ENCODE measurements at places on chromosomes 2 and 18. TPM values are rescaled to one million over a fixed set of nuclear protein-coding genes. Genes with fewer than 3 reads are reported as not detected.

KIF1A gene
- total RNA-seq, result 4.4 TPM

DNA sequence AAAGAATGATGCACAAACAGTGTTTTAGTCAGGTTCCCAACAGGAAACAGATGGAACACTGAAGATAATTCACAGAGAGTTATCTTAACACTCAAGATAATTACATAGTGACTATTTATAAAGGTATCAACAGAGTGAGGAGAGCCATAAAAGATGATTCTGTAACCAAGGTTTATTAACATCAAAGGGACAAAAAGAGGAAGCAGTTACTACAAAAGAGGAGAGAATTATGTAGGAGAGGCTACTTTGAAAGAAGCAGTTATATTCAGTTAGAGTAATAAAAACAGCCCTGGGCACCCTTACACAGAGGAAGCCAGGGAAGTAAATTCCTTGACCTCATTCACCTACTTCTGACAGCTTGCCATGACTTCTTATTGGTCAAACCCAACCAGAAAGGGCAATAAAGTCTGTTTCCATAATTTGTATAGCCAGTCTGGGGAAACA lies 326.5 kb upstream of the SLC39A10 start:
- no peaks in the 10 kb centered on the region for H3K36me3 ChIP-seq
- no peak for DNase-seq
- H3K4me1 ChIP-seq, result no peaks in the 10 kb centered on the region
- no peaks in the 10 kb centered on the region for H3K27me3 ChIP-seq
- H3K27ac ChIP-seq, result no peak overlapping the region

MAIP1 gene
- total RNA-seq, result 25.1 TPM

- no peaks in the 10 kb centered on the region for H3K36me3 ChIP-seq
- H3K4me3 ChIP-seq, result no peak overlapping the region
- no peak for DNase-seq
- no peaks in the 10 kb centered on the region for H3K27me3 ChIP-seq
- no peak overlapping the region for H3K27ac ChIP-seq
Observed at GRCh38 chr2:235191978-235192377, 240.2 kb downstream of the SH3BP4 start.

UPP2 gene
- total RNA-seq, result not detected

DNA sequence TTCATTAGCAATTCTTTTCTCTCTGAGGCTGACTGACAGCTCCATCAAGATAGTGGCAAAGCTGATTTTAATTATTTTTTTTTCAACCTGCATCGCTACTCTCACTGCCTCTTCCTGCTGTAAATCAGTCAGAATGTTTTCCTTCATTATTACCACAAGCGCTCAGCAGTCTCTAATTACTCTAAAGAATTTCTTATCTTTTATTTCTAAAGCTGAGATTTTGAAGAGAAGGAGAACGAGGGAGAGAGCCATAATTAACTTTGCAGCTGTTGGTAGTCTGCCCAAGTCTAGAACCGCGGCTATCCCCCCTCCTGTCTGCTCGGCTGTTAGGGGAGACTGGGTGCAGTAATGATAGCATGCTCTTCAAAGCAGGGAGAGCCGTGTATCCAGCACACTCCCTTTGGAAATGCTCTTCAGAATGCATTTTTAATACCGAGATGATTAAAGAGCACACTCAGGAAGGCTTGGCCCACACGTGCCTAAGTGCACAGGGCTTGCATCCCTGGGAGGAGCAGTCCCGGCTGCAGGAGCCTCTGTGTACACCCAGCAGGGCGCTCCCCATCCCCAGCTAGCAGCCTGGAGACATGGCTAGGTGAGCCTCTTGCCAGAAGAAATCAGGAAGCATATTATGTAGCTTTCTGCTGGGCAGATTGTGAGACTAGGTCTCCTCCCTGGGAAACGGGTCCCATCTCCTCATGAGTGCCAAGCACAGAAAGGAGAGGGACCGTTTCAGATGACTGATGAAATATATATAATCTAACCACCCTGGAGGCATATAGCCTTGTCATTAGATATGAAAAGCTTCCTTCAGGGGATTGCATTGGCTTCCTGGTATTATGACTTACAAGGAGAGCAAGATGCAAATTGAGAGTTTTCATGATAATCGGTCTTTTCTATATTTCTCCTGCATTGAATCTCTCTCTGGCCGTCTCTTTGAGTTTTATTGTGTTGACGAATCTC lies 555.2 kb downstream of the CMPK2 start:
- no peaks in the 10 kb centered on the region for H3K27me3 ChIP-seq
- DNase-seq, result no peak
- H3K36me3 ChIP-seq, result no peaks in the 10 kb centered on the region
- H3K4me3 ChIP-seq, result no peak overlapping the region
- H3K4me1 ChIP-seq, result no peaks in the 10 kb centered on the region

ACP1 gene
- 85.8 TPM for total RNA-seq

DNA sequence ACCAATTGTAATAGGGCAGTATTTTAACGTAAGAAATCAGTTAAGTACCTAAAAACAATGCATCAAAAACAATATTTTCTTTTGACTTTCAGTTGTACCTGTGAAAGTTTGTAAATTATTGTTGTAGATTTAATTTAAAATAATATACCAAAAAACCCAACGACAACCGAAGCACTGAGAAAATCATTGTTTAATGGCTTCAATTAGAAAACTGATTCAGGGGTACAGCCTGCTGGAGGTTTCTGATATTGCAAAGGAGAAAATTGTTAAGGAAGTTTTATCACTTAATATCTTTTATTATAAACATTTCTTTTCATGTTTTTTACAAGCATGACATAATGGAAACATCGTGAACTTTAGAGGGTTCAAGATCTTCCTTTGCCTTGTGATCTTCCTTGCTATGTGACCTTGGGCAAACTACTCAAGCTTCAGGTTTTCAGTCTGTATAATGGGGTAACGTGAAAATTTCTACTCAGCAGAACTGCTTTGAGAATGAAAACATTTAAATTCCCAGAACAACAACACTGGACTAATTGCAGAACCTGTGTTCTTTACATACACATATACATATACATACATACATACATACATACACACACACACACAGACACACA lies 76.3 kb upstream of the GLS start:
- H3K36me3 ChIP-seq, result no peaks in the 10 kb centered on the region
- no peak overlapping the region for H3K4me3 ChIP-seq
- H3K27ac ChIP-seq, result no peak overlapping the region
- H3K27me3 ChIP-seq, result no peaks in the 10 kb centered on the region
- H3K4me1 ChIP-seq, result no peaks in the 10 kb centered on the region

RALB gene
- 43.0 TPM for total RNA-seq

DNA sequence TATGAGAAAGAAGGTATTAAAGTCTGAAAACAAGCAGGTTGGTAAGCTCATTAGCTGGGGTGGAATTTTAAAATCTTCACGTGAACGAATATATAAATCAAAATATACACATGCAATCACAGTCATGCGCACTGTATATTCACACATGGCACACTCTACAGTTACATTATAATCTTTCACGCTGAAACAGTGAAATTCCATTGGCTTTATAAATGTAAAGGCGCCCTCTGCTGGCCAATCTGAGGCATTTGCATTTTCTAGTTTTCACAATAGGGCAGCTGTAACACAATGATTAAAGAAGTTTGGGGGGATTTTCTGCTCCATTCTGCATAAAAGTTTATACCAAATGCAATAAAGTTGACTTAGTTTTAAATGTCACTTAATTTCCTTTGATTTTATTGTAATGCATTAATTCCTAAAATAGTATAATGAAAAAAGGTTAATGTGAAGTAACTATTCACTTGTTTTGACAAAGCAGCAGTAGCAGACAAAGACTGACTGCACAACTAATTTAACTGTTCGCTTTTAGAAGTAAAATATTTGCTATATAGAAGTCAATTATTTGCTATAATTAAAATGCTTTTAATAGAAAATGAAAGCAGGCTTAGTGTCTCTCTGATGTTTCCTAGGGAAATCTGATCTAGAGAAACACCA lies 17.2 kb downstream of the IFIH1 start:
- H3K27me3 ChIP-seq, result no peaks in the 10 kb centered on the region
- H3K36me3 ChIP-seq, result peaks cover 18% of the 10 kb centered on the region
- no peak overlapping the region for H3K4me3 ChIP-seq
- peaks cover 11% of the 10 kb centered on the region for H3K4me1 ChIP-seq

DNA sequence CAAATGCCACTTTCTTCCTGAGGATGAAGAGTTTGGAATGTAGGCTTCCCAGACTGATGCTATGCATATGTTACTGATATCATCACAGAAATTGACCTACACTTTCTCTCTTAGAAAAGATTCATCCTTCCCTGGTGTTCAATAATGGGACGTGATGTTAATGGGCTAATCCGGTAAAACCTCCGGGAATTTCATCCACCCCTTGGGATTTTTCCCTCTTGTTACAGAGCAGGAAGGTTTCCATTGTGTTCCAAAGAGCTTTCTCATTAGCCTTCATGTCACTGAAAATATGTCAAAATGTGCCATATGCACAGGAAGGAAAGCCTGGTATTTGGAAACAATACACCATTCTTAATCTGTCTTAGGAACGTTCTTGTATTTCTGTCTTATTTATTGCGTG lies 20.7 kb downstream of the ALPK2 start:
- no peaks in the 10 kb centered on the region for H3K36me3 ChIP-seq
- no peak overlapping the region for H3K27ac ChIP-seq
- H3K4me3 ChIP-seq, result no peak overlapping the region
- peaks cover 19% of the 10 kb centered on the region for H3K4me1 ChIP-seq
- no peak for DNase-seq

- no peaks in the 10 kb centered on the region for H3K27me3 ChIP-seq
- no peak overlapping the region for H3K4me3 ChIP-seq
- H3K36me3 ChIP-seq, result no peaks in the 10 kb centered on the region
- H3K4me1 ChIP-seq, result no peaks in the 10 kb centered on the region
- peak overlapping the region; percentile 39 for H3K27ac ChIP-seq
- DNase-seq, result peak; percentile 62
Observed at GRCh38 chr18:49368876-49369440, 91.5 kb downstream of the DYM start.

CRYGD gene
- not detected for total RNA-seq

DSC2 gene
- 11.2 TPM for total RNA-seq

DNA sequence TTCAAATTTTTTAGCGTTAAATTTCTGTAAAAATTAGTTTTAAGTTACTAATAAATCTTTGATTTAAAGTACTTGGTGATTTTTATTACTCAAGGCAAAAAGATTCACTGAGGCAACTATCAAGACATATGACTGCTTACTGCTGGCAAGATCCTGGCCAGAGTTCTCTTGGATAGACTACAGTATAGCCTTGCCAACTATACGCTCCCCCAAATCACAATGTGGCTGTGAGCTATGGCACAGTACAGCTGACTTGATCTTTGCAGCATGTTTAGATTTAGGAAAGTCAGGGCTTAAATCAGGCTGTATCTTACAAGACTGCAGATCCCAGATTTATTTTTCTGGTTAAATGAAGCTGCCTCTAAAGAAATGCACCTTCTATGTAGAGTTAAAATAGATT lies 26.5 kb downstream of the MSTN start:
- no peak overlapping the region for H3K4me3 ChIP-seq
- no peaks in the 10 kb centered on the region for H3K4me1 ChIP-seq

DNA sequence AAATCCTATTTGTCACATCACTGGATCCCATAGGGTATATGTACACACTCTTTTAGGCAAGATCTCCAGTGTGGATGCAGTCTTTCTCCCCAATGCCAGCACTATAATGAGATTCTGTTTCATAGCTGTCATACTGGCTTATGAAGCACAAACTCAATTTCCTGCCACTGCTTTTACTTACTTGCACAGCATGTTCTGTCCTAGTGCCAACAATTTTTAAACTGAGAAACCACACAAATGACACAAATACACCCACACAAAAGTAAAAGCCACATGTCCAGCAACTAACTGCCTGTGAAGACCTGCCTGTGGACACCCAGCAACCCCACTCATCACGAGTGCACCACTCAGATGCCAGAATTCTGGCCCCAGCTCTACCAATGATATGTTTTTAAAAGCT lies 29.6 kb upstream of the RNU4ATAC start:
- H3K27ac ChIP-seq, result no peak overlapping the region
- H3K4me3 ChIP-seq, result no peak overlapping the region
- H3K36me3 ChIP-seq, result peaks cover 44% of the 10 kb centered on the region

- no peak overlapping the region for H3K27ac ChIP-seq
- no peak overlapping the region for H3K4me3 ChIP-seq
- DNase-seq, result no peak
- no peaks in the 10 kb centered on the region for H3K4me1 ChIP-seq
- H3K36me3 ChIP-seq, result no peaks in the 10 kb centered on the region
- H3K27me3 ChIP-seq, result no peaks in the 10 kb centered on the region
Observed at GRCh38 chr2:29777161-29777560, 144.2 kb downstream of the ALK start.

GRCh38 chr2:136207030-136207623 lies 89.2 kb upstream of the CXCR4 start:
- no peak overlapping the region for H3K27ac ChIP-seq
- H3K36me3 ChIP-seq, result no peaks in the 10 kb centered on the region
- H3K4me3 ChIP-seq, result no peak overlapping the region
- no peak for DNase-seq

Measured in stomach (tissue), 19 donors.